ENCODE measurements at places on chromosomes 7 and 10. TPM values are rescaled to one million over a fixed set of nuclear protein-coding genes. Genes with fewer than 3 reads are reported as not detected.

DNA sequence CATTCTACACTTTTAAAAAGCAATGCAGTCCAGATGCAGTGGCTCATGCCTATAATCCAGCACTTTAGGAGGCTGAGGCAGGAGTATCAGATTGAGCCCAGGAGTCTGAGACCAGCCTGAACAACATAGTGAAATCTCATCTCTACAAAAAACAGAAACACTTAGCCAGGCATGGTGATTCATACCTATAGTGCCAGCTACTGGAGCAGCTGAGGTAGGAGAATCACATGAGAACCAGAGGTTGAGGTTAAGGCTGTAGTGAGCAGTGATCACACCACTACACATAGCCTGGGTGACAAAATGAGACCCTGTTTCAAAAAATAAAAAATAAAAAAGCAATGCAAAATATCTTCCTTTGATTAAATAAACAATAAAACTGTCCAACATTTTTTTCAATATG lies 205.2 kb downstream of the GRM8 start:
- no peaks in the 10 kb centered on the region for H3K36me3 ChIP-seq
- DNase-seq, result no peak
- no peaks in the 10 kb centered on the region for H3K4me1 ChIP-seq
- H3K4me3 ChIP-seq, result no peak overlapping the region
- no peaks in the 10 kb centered on the region for H3K27me3 ChIP-seq
- no peak overlapping the region for H3K27ac ChIP-seq

Gene COL17A1
- under 0.01 TPM for total RNA-seq

DNA sequence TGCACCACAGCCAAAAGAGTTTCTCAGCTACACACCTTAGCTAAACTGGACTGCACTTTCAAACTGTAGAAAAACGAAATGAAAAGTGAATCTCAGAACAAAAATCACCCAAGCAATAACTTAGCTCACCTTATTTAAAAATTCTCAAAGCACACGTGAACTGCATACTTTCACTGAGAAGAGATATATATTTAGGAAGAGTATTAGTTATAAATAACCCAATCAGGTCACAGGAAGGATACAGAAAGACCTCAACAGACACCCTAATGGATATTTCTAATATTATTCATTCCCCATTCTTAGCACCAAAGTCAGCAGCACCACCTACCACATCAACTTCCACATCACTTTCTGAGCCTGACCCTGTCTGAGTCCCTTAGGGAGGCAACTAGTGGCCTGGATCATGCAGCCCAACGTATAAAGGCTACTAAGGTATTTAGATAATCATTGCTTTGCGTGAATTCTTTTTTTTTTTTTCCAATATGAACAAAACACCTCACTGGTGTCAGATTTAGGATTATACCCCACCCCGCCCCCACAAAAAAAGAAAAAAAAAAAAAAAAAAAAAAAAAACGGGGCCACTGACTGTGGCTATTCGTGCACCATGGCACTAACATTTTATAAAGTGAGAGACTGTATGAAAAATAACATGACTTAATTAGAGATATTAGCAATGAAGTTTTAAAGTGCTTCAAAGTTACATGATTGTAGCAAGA lies 2.6 kb downstream of the ABI1 start:
- no peaks in the 10 kb centered on the region for H3K27me3 ChIP-seq
- no peaks in the 10 kb centered on the region for H3K36me3 ChIP-seq
- H3K4me3 ChIP-seq, result peak overlapping the region; percentile 85
- peak overlapping the region; percentile 91 for H3K27ac ChIP-seq
- peaks cover 31% of the 10 kb centered on the region for H3K4me1 ChIP-seq

Gene THSD7A
- under 0.01 TPM for total RNA-seq

Gene ADRA2A
- 0.29 TPM for total RNA-seq

DNA sequence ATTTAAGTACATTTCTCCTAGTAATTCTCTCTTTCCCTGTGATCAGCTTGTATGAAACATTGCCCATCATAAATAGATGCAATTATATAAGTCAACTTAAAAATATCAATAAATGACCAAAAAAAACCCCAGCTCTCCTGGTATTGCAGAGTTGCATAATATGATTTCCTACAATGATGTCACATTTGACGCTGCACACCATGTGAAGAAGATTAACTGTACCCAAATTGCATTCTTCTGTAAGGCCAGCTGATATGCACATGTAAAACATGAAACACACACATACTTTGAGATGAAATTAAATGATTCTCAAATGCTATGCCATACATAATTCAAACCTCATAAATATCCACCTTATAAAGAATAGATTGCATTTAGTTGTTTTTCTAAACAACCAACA lies 115.5 kb downstream of the AGMO start:
- no peak for DNase-seq
- no peak overlapping the region for H3K27ac ChIP-seq
- no peaks in the 10 kb centered on the region for H3K27me3 ChIP-seq

DNA sequence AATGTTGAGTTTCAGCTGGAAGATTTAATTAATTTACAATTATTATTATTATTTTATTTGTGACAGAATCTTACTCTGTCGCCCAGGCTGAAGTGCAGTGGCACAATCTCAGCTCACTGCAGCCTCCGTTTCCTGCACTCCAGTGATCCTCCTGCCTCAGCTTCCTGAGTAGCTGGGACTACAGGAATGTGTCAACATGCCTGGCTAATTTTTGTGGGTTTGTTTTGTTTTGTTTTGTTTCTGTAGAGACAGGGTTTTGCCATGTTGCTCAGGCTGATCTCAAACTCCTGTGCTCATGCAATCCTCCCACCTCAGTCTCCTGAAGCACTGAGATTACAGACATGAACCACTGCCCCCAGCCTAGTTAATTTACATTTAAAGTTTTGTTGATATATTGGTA lies 93.8 kb upstream of the MEOX2 start:
- no peak overlapping the region for H3K4me3 ChIP-seq
- no peak overlapping the region for H3K27ac ChIP-seq
- H3K4me1 ChIP-seq, result no peaks in the 10 kb centered on the region
- H3K27me3 ChIP-seq, result no peaks in the 10 kb centered on the region

Gene GHRHR
- total RNA-seq, result not detected

GRCh38 chr10:69398466-69398865 lies 18.3 kb downstream of the TACR2 start:
- no peak overlapping the region for H3K4me3 ChIP-seq
- no peak for DNase-seq
- peaks cover 55% of the 10 kb centered on the region for H3K36me3 ChIP-seq
- no peak overlapping the region for H3K27ac ChIP-seq

GRCh38 chr7:4054158-4054557 lies 627.9 kb upstream of the FOXK1 start:
- H3K27ac ChIP-seq, result no peak overlapping the region
- H3K4me3 ChIP-seq, result no peak overlapping the region
- no peaks in the 10 kb centered on the region for H3K36me3 ChIP-seq
- no peaks in the 10 kb centered on the region for H3K4me1 ChIP-seq
- no peaks in the 10 kb centered on the region for H3K27me3 ChIP-seq

DNA sequence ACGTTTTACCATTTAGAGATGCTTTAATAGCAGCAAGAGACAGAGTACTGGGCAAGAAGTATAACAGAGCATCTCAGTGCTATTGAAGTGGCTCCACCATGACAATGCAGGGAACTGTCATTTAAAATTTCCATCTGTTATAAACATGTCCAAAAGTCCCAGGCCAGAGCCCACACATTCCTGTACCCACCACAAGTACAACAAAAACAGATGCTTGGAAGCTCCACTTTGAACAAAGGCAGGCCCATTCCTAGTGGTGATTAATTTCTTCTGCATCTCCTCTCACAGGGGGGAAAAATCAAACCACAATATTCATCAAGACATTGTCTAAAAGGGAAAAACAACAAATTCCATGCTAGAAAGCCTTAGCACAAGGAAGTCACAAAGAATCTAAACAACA lies 627.9 kb downstream of the PARD3 start:
- H3K27me3 ChIP-seq, result no peaks in the 10 kb centered on the region
- H3K4me1 ChIP-seq, result no peaks in the 10 kb centered on the region
- DNase-seq, result peak; percentile 62
- H3K36me3 ChIP-seq, result no peaks in the 10 kb centered on the region

DNA sequence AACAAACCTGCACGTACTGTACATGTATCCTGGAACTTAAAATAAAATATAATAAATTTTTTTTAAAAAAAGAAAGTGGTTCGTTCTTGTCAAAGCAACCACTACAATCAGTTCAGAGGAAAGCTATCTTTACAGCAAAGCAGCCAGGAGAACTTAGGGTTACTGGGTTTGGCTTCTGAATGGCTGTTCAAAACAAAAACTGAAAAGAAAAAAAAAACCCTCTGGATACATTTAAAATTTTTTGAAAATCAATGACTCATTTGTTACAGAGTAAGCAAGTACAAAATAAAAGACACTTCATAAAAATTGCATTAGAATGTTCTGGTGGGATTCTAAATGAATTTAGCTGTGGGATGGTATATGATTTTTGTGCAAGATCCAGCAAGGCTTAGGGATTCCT lies 28.6 kb upstream of the ADD3 start:
- no peaks in the 10 kb centered on the region for H3K27me3 ChIP-seq
- DNase-seq, result no peak
- peak overlapping the region; percentile 72 for H3K27ac ChIP-seq
- H3K4me3 ChIP-seq, result no peak overlapping the region
- H3K36me3 ChIP-seq, result no peaks in the 10 kb centered on the region

- peaks cover 37% of the 10 kb centered on the region for H3K4me1 ChIP-seq
- no peak overlapping the region for H3K4me3 ChIP-seq
- peak overlapping the region; percentile 93 for H3K27ac ChIP-seq
- no peak for DNase-seq
- no peaks in the 10 kb centered on the region for H3K27me3 ChIP-seq
Measured at GRCh38 chr10:91190876-91191583, 29.4 kb upstream of the PCGF5 start.

Gene TMED4
- 84.3 TPM for total RNA-seq

Gene MYH16
- under 0.01 TPM for total RNA-seq

DNA sequence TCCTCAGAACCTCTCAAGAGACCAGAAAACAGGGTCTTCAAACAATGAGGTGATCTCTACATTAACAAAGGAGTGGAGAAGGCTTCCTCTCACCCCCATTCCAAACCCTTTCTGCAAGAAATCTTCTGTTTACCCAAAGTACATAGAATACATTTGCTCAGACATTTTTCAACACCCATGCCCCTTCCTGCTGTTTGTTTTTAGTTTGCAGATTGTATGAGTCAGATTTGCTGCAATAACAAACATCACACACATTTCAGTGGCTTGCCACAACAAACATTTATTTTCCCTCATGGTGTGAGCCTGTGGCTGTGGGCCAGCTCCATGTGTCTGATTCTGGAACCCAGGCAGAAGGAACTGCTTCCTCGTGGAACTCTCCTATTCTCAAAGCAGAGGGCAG lies 68.2 kb upstream of the BAIAP2L1 start:
- H3K27me3 ChIP-seq, result peaks cover 7% of the 10 kb centered on the region
- H3K4me1 ChIP-seq, result no peaks in the 10 kb centered on the region
- H3K4me3 ChIP-seq, result no peak overlapping the region
- no peak overlapping the region for H3K27ac ChIP-seq
- no peak for DNase-seq

GRCh38 chr7:6476596-6477317 lies 29.0 kb upstream of the DAGLB start:
- H3K4me3 ChIP-seq, result peak overlapping the region; percentile 8
- DNase-seq, result no peak
- H3K27ac ChIP-seq, result peak overlapping the region; percentile 56
- peaks cover 44% of the 10 kb centered on the region for H3K4me1 ChIP-seq

DNA sequence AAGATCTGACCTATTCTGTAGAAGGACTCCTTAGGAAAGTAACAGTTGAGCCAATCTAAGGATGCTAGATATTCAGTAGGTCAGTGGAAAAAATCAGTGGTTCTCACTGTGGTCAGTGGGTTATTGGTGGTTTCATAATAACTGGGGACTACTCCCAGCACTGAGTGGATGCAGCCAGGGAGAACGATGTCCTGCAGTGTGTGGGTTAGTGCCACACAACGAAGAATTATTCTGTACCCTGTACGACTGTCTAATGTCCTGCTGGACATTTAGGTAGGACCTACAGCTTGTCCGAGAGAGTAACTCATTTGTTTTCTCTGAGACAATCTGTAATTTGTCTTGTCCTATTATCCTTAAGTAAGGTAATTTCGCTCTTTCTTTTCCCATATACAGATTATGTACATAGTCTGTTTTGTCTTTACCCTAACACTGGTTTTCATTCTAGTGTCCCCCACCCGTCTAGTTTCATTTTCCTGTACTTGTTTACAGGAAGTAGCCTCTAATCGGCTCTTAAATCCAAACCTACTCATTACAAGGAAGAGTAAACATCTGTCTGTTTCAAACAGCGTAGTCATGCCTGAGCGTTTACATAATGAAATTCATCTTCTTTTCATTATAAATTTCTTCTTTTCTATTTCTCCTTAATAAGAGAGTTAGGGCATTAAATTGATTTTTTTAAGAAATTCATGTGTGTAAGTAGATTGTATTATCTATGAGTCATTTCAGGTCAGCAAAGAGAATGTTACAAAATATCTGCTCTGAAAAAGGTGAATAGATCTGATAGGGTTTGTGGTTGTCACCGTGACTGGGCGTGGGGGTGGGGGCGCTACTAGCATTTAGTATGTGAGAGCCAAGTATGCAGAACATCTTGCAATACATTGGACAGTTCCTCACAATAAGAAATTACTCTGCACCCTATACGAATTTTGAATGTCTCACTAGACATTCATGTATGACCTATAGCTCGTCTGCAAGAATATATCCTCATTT lies 8.3 kb upstream of the ZC3HAV1L start:
- H3K4me3 ChIP-seq, result no peak overlapping the region
- no peak for DNase-seq
- no peaks in the 10 kb centered on the region for H3K4me1 ChIP-seq
- no peaks in the 10 kb centered on the region for H3K27me3 ChIP-seq

GRCh38 chr7:116436305-116436826 lies 63.2 kb upstream of the CAV2 start:
- H3K27ac ChIP-seq, result no peak overlapping the region
- peaks cover 41% of the 10 kb centered on the region for H3K4me1 ChIP-seq

- peaks cover 10% of the 10 kb centered on the region for H3K4me1 ChIP-seq
- H3K27ac ChIP-seq, result no peak overlapping the region
- H3K4me3 ChIP-seq, result no peak overlapping the region
- peak; percentile 87 for DNase-seq
Measured at GRCh38 chr10:36634916-36635315, 490.5 kb upstream of the ANKRD30A start.

DNA sequence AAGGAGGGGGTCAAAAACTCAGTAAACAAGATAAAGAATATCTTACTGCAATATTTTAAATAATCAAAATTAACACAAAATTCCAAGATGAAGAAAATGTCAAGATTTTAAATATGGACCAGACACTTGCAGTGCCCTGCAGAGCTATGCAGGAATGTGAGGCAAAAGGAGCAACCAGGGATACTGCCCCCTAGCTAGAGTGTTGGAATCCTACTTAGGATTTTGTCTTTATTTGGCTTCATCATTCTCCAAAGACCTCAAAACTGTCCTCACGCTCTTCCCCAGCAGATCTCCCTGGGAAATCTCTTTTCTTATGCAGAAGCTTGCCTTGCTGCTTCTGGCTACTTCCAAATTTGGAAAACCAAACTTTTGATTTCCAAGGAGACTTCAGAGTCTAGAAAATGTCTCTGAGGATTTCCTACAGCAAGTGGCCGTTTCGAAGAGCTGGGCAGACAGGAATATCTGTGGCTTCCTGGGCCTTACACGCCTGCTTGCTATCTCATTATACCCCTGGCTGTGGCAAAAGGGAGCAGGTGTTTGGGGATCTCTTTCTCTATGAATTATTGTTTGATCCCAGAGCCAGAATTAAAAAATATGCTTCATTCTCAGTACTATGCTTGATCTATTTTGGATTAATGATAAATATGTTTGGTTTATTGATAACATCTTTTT lies 232.2 kb upstream of the BMPER start:
- no peak for DNase-seq
- H3K27ac ChIP-seq, result no peak overlapping the region
- no peaks in the 10 kb centered on the region for H3K36me3 ChIP-seq
- H3K4me1 ChIP-seq, result peaks cover 16% of the 10 kb centered on the region
